ENCODE measurements at places on chromosomes 2 and 18. TPM values are rescaled to one million over a fixed set of nuclear protein-coding genes. Genes with fewer than 3 reads are reported as not detected.

DNA sequence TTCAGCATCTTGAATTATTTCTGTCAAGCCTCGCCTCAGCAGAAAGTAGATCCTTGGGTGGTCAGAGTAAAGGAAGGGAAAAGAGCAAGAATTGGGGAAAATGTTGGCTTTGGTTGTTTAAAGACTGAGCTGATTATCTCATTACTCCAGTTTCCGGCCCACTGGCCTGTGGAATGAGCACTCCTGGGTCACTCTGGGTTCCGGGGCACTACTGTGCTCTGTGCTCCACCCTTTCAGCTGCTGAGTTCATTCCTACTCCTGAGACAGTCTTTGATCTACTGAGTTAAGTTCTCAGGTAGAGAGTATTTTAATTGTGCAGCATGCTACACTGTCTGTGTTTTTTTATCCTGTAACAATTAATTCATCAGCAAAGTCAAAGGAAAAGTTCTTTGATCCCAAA lies 427.7 kb downstream of the CDH2 start:
- DNase-seq: no peak

DNA sequence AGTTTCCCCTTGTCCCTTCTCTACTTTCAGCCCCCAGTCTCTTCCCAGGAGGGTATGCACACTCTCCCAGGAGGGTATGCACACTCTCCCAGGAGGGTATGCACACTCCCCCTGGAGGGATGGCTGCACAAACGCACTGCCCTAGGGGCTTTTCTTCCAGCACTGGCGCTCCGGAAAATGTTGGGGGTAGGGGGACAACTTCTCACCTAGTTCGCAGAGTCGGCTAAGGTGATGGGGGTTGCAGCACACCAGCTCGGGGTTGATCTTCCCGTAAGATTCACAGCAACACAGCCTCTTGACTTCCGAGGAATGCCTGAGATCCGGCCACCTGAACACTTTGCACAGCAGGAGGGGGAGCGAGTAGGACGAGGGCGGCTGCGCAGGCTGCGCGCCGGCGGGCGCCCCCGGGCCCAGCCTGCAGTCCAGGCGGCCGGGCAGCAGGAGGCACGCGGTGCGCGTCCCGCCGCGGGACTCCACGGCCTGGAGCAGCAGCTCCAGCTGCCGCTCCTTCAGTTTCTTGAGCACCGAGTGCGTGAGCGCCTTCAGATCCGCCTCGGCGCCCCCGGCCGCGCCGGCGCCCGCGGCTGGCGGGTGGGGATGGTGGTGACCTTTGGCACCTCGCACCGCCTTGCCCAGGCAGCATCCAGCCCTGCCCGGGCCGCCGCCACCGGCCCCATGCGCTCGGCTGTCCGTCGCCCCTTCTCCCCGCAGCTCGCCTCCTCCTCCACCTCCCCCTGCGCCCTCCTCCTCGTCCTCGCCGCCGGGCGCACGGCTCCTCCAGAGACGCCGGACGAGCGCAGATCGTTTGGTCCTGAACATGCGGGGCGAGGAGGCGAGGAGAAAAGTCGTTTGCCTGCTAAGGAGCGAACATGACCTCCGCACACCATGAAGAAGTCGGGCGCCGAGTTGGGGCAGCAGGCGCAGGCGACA lies 894 bp downstream of the SMAD7 start:
- peak; percentile 67 for DNase-seq

- DNase-seq: peak; percentile 71
Observed at GRCh38 chr18:21191596-21192307, 50.3 kb upstream of the GREB1L start.

- no peak for DNase-seq
Observed at GRCh38 chr2:23204685-23205242, 180.2 kb upstream of the KLHL29 start.

- DNase-seq: no peak
Observed at GRCh38 chr2:66665124-66665984, 230.4 kb downstream of the MEIS1 start.

DNA sequence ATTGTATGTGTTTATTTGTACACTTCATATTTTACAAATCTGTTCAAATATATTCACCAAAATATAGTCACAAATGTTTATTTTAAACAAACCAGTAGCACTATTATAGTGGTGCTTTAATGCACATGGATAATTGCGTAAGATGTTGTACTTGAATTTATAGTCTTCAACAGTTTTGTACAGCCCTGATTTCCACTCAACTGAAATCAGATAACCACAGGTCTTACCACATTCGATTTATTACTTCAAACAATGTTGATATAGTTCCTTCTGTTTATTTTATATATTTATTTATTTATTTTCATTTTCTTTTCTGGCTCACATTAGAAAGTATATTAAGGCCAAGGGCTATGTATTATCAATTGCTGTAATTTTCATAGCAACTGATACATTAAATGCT lies 99.4 kb upstream of the ZNF804A start:
- no peak for DNase-seq

DNA sequence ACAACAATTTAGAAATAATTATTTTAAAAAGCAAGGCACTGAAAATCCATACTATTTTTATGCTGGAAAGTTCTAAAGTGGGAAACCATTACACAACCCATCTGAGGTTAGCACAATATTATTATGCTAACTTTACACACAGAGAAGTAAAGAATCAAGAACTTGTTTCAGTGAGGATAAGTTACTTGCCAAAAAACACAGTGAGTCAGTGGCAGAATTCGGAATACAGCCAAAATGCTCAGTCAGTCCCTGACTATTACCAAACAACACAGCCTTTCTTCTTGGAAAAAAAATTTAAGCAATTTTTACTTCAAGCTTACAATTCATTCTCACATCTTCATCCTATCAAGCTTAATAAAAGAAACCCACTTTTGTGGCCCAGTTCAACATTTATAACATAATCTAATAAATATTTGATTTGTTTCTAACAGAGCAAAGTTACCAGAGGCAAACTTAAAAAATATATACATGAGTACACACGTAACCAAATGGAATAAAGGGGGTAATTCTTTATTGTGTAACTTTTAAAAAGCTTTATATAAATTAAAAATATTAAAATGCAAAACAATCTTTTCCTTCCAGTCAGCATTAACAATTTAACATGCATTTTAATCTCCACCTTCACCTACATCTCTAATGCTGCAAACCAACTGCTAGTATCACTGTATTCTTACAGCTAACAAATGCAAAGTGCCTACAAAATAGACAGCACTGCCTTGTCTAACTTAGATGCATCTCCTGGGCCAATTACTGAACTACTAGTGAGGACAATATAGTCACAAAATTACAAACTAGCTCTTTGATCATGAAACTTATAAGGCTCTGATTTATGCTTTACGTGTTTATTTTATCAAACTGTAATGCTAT lies 55.2 kb downstream of the CCDC88A start:
- peak; percentile 76 for DNase-seq

GRCh38 chr2:151264157-151264825 lies 2.6 kb upstream of the RBM43 start:
- DNase-seq: peak; percentile 46

DNA sequence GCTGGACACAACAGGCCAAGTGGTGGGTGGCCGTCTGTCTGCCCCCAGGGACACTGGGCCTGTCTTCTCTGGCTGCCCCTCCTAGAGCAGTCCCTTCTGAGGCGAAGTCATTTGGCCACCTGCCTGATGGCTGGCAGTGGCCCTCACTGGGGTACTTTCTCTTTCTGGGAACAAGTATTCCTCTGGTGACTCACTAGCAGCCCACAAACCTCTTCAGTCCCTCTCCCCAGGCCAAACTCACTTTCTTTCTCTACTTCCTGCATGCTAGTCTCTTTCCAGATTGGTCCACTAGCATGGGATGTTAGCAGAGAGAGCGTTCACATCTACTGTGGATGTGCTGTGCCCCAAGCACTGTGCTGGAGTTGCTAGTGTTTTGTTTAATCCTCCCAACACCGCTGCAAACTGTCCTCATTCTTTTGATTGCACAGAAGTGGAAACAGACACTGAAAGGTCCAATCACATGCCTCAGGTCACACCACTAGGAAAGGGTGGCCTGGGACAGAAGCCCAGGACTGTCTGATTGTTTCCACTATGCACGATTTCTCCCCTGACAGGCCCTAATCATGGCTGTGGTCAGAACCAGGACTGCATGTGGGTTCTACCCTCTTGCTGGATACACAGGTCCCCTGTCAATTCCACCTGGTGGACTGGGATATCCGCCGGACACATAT lies 5.2 kb downstream of the DYSF start:
- DNase-seq: peak; percentile 81

DNA sequence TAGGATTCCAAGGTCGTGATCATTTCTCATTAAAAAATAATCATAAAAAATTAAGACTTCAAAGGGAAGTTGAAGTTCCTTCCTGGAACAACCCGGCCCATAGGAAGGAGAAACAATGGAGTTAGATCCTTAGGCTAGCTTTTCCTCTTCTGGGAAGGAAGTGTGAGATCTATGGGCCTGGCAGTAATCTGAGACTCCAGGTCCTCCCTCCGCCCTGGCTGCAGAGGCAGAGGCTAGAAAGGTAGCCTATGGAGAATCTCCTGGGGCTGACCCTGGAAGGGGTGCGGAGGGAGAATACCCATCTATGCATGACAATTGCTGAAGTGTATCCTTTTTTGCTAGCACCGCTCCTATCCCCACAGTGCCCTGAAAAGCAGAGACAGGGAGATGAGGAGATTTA lies 37.9 kb downstream of the TRIB2 start:
- no peak for DNase-seq

DNA sequence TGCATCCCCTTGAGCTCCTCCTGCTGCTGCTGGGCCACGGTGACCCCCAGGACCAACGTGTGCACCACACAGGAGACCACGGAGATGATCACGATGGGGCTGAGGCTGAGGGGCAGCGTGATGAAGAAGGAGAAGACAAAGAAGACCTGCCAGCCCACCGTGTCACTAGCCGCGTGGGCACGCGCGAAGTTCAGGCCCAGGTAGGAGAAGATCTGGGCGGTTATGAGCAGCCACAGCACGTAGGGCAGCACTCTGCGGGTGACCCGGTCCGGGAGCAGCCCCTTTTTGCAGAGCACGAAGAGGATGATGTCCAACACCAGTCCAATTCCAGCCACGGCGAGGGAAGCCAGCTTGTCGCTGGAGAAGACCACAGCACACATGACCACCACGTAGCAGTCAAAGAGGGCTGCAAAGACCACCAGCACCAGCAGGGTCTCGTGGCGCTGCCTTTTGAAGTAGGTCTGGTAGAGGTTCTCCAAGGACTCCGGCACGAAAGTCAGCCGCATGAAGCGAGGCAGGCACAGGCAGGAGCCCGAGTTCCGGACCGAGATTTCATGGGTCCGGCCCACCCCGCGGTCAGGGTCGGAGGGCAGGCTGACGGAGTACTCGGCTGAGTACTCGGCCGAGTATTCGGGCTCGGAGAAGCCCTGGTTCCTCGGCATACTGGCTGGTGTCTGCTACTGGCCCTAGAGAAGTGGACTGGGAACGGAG lies 1.6 kb downstream of the ADCY3 start:
- DNase-seq: no peak

DNA sequence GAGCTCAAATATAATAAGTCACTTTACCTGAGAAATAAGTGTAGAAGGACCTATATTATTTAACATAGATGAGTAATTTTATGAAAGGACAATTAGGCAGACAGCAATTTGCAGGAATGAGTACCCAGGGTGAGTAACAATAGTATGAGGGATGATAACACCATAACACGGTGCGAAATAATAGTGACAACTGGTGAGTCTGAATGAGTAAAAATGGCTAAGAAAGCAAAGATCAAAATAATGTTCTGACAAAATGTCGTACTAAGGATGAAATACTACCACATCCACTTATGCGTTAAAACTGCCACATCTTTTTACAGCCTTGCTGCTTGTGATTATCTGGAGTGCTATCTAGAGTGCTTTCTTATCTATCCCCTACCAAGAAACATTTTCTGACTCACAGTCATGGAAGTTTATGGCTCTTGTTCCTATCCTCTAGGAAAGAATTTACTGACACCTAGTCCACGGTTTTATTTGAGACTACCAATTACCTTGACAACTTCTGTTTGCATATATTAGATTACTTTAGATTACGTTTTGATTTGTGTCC lies 929.7 kb downstream of the LRP1B start:
- DNase-seq: no peak

DNA sequence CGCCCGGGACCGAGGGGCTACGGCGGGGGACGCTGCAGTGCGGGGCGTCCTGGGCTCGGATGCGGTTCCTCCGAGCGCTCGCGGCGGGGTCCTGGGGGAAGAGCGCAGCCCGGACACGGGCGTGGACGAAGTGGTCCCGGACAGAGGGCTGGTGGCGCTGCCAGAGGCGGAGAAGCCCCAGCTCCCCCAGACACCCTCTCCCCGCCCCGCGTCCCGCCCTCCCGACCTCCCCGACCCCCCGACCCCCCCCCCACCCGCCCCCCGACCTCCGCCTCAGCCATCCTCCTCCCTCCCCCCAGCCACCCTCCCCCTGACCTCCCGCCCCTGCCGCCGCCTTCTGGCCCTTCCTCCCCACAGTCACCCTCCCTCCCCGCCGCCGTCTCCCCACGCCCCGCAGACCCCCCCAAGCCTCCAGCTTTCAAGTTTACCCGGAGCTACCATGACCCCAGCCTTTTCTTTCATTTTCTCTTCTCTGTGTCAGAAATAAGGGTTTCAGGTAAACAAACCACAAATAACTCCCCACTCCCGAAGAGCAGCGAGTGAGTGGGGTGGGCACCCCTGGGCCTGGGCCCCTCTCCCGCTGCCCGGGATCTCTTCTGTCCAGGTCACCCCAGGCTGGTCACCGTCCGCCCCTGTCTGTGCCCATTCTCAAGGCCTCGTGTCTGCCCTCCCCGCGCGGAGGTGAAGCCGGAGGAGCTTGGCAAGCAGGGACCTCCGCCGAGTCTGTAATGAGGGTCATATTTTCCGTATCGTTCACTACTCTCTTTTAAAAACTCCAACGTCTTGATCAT lies 5.1 kb downstream of the NFATC1 start:
- DNase-seq: no peak

- DNase-seq: peak; percentile 45
Observed at GRCh38 chr2:83055376-83056010, 1403.6 kb downstream of the SUCLG1 start.

GRCh38 chr18:26159353-26159752 lies 25.7 kb downstream of the PSMA8 start:
- DNase-seq: no peak

GRCh38 chr2:126770466-126770865 lies 114.5 kb downstream of the GYPC start:
- no peak for DNase-seq

- no peak for DNase-seq
Observed at GRCh38 chr18:3212657-3213056, 7.1 kb downstream of the MYOM1 start.

GRCh38 chr2:10330700-10331026 lies 28.0 kb downstream of the HPCAL1 start:
- no peak for DNase-seq

DNA sequence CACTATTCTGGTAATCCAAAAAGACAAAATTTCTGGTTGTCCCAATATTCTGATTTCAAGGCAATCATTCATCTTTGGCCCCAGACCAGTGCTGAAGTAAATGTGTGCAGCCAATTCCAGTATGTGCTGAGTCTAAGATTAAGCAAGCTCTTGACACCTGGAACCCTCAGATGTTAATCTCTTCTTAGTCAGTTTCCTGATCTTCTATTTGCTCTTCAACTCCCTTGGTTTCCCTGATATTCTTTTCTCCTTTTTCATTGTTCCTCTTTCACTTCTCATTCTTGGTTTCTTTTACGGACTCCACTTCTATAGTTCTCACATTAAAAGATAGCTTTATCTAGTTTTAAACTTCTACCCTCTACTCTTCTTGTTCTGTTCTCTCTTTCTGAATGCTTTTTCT lies 445.7 kb upstream of the FANCL start:
- DNase-seq: no peak

PTPN2 gene
- total RNA-seq: 46.6 TPM

PSMG2 gene
- 54.1 TPM for total RNA-seq

ADAM23 gene
- 4.9 TPM for total RNA-seq

TMEM200C gene
- total RNA-seq: not detected

GPR39 gene
- total RNA-seq: 0.59 TPM

PFN4 gene
- total RNA-seq: 1.1 TPM

SANBR gene
- total RNA-seq: 9.4 TPM

MATN3 gene
- 1.2 TPM for total RNA-seq

POU3F3 gene
- not detected for total RNA-seq

All from myocyte (in vitro differentiated cells).